ENCODE measurements at places on chromosomes 16 and 17. TPM values are rescaled to one million over a fixed set of nuclear protein-coding genes. Genes with fewer than 3 reads are reported as not detected.

The CORO6 gene
- total RNA-seq = 4.3 TPM

The SLC5A11 gene
- total RNA-seq = not detected

The MYO1C gene
- 33.7 TPM for total RNA-seq

DNA sequence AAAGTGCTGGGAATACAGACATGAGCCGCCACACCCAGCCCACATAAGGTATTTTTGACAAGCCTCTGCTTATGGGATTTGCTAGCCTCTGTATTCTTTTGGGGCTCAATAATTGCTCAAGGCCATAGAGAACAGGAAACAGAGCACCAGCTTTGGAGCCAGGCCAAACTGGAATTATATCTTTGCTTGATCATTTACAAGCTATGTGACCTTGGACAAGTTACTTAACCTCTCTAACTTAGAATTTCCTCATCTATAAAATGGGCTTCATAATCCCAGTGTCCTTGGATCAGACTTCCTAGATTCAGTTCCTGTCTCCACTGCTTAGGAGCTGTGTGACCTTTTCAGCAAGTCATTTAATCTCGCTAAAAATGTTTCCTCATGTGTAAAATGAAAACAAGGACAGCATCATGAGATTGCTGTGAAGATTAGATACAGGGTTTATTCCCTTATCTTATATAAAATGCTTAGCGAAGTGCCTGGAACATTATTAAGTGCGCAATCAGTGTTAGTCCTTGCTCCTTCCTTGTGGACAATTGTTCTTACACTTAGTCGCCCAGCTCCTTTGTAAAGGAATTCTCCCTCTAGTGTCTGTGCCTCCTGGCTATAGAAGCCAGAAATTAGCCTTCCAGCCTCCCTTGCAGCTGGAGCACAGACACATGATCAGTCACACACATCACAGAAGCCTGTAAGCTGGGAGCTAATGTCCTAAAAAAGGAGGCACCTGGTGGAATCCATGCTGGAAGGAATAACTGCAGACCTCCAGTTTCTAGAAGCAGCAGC, 16.6 kb downstream of the KRT9 start:
- DNase-seq = no peak

DNA sequence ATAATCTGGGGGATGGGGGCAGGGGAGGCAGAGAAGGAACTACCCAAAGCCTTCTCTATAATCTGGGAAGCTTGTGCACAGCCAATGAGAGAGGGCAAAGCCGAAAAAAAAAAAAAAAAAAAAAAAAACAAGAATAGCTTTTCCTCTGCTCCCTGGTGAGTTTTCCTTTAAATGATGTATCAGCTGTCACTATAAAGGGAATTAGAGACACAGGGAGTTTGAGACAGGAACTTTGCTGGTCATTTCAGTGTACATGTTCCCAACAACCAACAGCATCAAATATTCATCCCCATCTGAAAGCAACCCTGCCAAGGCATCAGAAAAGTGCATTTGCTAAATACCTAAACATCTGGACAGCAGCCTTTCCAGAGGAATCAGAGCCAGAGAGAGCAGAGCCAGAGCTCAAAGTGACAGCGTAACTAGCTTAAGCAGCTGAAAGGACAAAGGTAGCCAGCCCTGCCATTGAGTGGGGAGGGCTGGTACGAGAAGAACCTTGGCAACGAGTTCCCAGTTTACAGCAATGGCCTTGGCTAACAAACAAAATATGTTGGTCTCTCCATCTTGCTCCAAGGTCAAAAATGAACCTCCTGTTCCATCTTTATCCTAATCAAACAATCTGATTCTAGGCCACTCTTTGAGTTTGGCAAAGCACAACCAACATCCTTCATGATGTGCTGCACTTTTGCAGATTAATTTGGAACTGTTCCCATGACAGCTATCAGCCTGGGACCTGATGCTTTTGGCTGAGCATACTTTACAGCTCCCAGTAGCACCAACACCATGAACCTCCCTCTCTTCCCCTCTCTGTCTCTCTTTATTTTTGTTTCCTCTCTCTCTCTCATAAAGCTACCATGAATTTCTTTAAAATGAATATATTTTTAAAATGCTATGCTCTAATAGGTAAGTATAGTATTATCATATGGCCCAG, 143.7 kb upstream of the GNAO1 start:
- no peak for DNase-seq

DNA sequence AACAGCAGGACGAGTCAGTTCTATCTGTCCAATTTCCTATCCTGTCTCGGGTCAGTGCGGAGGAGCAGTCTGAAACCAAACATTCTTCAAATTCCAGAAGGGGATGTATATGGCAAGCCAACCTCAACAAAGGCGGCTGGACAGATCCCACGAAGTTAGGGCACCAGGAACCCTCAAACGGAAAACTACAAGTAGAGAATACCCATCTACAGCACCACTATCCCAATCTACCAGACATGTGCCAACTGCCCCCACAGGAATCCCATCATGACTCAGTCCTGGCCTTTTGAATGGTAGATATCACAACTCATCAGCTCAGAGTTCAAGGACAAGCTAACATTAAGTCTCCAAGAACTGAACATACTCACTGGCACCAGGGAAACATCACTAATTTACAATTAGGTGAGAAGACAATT, 2.3 kb downstream of the NAT9 start:
- DNase-seq = no peak

DNA sequence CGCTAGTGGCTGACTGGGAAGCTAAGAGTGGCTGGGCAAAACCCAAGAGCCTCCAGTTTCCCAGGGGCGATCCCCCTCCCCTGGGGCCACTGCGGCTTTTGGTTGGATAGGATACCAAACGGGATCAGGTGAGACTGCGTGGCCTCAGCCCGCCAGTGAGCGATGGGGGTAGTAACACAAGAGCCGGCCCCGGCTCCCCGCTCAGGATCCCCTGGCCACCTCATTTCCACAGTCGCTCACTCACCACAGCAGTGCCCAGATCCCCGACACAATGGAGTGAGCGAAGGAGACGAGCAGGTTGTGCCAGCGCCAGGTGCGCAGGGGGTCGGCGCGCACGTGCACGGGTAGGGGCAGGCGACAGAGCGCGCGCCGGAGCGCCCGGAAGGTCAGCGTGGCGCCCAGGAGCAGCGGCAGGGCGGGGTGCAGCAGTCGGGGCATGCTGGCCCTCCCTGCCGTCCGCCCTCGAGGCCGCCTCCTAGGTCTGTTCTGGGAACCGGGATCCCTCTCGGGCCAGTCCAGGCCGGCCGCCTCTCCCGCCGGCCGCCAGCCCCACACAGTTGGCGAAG, 290 bp downstream of the TLCD1 start:
- no peak for DNase-seq

- DNase-seq = no peak
These were observed 361.5 kb downstream of the SNX29 start for GRCh38 chr16:12337871-12338655.

DNA sequence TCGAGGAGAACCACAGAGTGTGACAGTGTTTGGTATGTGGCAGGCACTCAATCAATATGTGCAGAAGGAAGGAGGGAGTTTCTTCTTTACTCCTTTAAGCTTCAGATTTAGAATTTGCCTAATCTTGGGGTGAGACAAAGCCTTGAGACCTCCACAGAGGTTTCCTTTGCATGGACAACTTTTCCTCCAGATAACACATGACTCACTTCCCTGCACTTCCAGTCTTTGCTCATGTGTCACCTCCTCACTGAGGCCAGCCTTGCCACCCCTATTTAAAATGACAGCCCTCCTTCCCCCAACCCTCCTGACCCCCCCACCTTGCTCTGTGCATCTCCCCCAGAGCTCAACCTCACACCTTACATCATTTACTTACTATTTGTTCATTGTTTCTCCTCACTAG, 17.4 kb upstream of the NOS2 start:
- DNase-seq = no peak

DNA sequence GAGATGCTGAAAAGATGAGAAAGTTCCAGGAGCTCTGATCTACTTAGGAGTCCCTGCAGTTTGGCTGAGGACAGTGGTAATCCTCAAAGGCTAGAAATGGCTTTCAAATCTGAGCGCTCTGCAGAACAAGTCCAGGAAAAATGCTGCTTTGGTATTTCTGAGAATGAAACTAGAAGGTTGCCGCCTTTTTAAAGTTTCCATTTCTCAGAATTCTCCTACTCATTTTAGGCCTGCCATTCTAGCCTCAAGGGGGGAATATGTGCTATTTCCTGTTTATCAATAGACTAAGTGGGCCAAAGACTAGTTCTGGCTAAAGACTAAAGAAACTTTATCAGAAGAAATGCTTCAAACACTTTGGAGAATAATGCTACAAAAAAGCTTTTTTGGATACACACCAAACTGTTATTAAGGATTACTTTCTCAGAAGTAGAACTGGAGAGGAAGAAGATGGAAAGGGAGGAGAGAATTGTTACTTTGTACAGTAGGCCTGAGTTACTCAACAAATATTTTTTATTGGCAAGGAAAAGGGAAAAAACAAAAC, at the start of gene SLFN12L:
TSS of gene SLFN12L (minus strand) at position 78 of the 541 bp plus-strand sequence. CDS start 15,314 bp downstream, outside the sequence.
- no peak for DNase-seq

GRCh38 chr17:19712436-19713004, 3.9 kb downstream of the SLC47A2 start:
- DNase-seq = no peak

GRCh38 chr17:66304304-66305174, 2.1 kb downstream of the PRKCA start:
- no peak for DNase-seq

DNA sequence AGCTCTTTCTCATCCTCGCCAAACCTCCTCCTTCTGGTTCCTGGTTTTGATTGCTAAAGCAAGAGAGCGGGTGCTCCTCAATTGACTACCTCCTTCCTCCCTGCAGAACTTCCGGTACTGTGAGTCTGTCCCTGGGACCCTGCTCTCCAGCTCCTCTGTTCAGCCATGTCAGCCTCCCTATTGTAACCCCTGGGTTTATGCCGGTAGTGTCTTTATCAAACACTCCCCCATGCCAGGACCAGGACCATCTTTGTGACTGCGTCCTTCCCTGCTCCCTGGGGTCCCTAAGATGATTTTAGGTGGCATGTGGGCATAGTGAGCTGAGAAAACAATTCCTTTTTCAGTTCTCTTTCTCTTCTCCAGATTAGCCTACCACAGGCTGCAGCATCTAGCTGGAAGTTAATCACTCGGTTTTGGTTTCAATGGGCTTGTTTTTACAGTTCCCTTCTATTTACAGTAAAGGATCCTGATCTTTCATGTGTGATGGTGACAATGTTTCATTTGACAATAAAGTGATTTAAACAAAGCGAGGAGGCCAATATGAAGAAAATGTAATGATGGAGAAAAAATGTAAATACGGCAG, 27.7 kb upstream of the IL21R start:
- DNase-seq = no peak

- no peak for DNase-seq
These were observed 507 bp downstream of the CIITA start for GRCh38 chr16:10877472-10877946.

- no peak for DNase-seq
These were observed 10.1 kb upstream of the SLC25A39 start for GRCh38 chr17:44334727-44335126.

- DNase-seq = peak; percentile 88
These were observed 40.0 kb upstream of the CCR7 start for GRCh38 chr17:40605306-40605705.

DNA sequence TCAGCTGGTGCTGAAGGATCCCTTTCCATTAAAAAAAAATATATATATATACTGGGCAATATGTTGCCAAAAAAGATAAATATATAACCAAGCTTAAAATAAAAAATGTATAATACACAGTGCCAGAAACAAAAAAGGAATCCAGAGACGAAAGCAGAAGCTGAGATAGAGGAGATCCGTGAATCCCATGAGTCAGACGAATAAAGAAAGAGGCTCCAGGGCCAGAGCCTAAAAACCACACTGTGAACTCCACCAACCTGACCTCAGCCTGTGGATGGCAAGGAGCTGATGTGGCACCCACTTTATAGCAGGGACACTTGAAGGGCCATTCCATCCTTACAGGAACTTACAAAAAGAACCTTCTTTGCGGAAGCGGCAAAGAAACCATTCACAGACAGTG, 34.8 kb downstream of the PITPNM3 start:
- no peak for DNase-seq

DNA sequence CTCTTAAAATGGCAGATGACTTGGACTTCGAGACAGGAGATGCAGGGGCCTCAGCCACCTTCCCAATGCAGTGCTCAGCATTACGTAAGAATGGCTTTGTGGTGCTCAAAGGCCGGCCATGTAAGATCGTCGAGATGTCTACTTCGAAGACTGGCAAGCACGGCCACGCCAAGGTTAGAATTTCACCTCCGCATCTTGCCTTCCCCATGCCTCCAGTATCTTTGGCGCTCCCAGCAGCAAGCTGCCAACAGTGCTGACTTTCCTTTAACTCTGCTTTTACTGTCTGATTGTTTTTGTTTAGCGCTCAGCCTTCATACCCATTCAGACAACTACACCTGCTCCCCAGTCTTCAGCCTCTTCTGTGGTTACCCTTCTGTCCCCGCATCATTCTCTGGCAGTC, 2.2 kb downstream of the EIF5A start:
- no peak for DNase-seq

DNA sequence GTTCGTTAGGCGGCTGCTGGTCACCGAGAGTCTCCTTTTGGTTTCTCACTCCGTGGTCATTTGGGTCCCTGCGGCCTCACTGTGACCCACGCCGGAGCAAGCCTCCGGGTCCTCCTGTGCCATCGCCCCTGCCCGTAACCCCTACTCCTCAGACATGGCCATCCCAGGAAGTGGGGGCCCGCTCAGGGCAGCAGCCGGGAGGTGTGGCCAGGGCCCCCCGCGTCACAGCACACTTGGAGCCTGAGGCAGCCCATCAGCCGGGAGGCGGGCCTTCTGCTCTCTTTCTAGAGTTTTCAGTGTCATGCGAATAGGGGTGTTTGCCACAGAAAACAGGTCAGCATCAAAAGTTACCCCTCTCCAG, 7.9 kb upstream of the WFIKKN1 start:
- DNase-seq = no peak

- DNase-seq = no peak
These were observed 33.2 kb downstream of the VPS35L start for GRCh38 chr16:19588661-19589060.

DNA sequence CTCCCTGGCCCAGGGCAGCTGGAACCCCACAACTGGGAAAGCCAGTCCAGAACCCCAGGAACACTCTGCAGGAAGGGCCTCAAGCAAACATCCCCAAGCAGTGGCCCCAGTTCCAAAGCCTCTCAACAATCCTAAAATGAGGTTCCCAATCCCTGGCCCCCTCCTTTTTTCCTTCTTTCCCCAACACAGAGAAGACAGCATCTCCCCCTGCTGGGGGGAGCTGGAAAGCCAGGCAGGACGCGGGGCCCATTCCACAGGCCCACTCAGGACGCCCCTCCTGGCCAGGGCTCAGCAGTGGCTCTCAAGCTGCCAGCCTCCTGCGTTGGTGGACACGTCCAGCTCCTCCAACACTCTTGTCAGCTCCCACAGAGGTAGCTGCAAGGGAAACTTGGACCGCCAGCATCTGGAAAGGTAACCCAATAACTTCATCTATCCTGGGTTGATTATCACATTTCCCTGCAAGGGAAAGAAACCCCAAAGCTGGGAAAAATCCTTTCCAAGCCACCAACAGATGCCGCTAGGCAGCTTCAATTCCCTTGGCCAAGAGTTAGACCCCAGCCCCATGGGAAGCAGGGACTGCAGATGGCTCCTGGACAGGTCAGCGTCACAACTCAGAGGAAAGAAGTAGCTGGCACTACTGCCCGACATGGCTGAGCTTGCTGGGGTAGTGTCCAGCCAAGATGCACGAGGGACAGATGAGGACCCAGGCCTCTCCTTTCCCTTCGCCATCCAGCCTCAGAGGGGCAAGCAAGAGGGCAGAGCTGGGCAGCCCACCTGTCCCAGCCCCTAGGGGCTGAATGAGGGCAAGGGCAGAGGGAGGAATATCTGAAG, 7.6 kb downstream of the HDAC5 start:
- no peak for DNase-seq

Measured in CD4-positive, CD25-positive, alpha-beta regulatory T cell (primary cell).